ENCODE measurements at places on chromosomes 16 and 17.
A peak's percentile ranks its signal among the peaks of the same experiment; 100 is the strongest.

- no peak for DNase-seq
These were observed 26.5 kb upstream of the STH start for GRCh38 chr17:45972531-45972930.

- no peak for DNase-seq
These were observed 16.5 kb downstream of the PSME3IP1 start for GRCh38 chr16:57169327-57169726.

GRCh38 chr17:82938873-82939620 lies 99.2 kb upstream of the ZNF750 start:
- DNase-seq = no peak

- no peak for DNase-seq
These were observed 520.4 kb upstream of the WSB1 start for GRCh38 chr17:26773189-26774188.

DNA sequence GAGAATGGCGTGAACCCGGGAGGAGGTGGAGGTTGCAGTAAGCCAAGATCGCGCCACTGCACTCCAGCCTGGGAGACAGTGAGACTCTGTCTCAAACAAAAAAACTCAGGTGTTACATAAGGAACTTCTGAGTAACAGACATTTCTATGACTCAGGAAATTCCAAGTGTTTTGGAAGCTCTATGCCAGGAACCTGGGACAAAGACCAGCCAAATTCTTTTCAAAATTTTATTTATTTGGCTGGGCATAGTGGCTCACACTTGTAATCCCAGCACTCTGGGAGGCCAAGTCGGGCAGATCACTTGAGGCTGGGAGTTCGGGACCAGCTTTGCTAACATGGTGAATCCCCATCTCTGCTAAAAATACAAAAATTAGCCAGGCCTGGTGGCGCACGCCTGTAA lies 5.2 kb upstream of the SH2B1 start:
- no peak for DNase-seq

- no peak for DNase-seq
These were observed 31.3 kb downstream of the SMIM36 start for GRCh38 chr17:55479903-55480302.

DNA sequence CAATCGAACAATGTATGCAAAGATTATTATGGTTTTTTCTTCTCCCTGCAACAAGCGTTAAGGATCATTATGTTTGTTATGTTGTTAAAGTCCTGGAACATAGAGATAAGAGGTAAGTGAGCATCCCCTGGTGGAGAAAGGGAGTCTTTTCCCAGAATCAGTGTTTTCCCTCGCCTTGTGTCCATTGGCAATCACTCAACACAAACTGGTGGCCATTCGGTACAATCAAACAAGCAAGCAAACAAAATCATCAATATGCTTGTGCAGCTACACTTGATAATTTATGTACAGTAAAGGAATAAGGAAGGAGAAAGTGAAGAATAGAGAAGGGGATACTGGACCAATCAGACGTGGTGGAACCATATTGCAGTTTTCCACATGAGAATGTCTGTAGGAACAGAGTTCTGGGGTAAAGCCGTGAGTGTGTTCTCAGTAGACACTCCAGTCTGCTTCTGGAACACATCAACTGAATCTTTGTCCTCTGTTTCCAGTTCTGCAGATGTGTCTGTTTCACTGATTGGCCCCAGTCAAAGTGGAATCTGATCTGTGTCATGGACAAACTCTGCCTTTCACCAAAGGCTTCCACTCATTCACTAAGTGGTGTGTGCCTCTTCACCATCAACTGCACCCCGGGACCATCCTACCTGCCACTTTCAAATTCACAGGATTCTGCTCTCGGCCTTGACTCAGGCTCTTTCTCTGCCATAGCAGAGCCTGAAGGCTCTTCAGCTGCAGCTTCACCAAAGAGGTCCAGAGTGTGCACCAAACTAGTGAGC lies 169.5 kb downstream of the AHSP start:
- DNase-seq = no peak

- no peak for DNase-seq
These were observed 59.4 kb downstream of the BPTF start for GRCh38 chr17:67884741-67885140.

DNA sequence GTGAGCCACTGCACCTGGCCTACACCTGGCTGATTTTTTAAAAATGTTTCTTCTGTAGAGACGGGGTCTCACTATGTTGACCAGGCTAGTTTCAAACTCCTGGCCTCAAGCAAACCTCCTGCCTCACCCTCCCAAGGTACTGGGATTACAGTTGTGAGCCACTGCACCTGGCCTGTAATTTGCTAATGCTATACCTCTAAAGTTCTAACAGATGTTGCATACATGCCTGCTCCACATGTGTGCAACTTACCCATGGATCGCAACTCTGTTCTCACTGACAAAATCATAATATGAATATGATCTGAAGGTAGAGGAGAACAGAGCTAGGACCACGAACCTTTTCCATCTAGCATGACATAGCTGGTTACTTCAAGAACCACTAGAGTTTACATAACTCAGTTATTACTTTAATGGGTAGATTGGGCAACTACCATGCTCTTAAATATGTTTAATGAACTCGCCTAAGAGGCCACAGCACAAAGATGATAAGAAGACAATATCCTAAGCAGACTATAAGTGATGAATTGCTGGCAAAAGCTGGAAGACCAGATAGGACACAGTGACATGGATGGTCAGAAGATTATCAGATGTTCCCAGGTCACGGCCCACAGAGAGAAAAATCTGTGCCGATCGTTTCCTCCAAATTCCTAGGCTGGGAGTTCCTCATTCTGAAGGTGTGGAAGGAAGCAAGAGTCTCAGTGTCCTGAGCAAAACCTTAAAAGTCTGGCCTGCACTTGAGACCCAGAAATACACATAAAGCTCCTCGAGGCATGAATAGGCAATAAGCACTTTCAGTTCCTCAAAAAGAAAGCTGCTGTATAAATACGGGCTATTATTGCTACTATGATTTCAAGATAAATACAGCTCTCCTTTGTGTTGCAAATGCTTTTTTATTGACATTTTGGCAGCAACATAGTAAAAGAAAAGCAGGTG lies 53.6 kb upstream of the ICAM2 start:
- DNase-seq = peak; percentile 51

- no peak for DNase-seq
These were observed 740 bp upstream of the POLR3E start for GRCh38 chr16:22296225-22297113.

- peak; percentile 23 for DNase-seq
These were observed 14.4 kb upstream of the GPRC5B start for GRCh38 chr16:19898924-19899604.

- DNase-seq = no peak
These were observed 12.9 kb upstream of the CACNG4 start for GRCh38 chr17:66951605-66951953.

GRCh38 chr16:63816276-63816675 lies 1305.6 kb downstream of the CDH11 start:
- no peak for DNase-seq

GRCh38 chr16:30142672-30143346 lies 19.8 kb upstream of the MAPK3 start:
- DNase-seq = peak; percentile 23

GRCh38 chr17:52376137-52376536 lies 217.6 kb upstream of the CA10 start:
- no peak for DNase-seq

GRCh38 chr17:17154981-17155380 lies 51.2 kb downstream of the PLD6 start:
- DNase-seq = no peak

DNA sequence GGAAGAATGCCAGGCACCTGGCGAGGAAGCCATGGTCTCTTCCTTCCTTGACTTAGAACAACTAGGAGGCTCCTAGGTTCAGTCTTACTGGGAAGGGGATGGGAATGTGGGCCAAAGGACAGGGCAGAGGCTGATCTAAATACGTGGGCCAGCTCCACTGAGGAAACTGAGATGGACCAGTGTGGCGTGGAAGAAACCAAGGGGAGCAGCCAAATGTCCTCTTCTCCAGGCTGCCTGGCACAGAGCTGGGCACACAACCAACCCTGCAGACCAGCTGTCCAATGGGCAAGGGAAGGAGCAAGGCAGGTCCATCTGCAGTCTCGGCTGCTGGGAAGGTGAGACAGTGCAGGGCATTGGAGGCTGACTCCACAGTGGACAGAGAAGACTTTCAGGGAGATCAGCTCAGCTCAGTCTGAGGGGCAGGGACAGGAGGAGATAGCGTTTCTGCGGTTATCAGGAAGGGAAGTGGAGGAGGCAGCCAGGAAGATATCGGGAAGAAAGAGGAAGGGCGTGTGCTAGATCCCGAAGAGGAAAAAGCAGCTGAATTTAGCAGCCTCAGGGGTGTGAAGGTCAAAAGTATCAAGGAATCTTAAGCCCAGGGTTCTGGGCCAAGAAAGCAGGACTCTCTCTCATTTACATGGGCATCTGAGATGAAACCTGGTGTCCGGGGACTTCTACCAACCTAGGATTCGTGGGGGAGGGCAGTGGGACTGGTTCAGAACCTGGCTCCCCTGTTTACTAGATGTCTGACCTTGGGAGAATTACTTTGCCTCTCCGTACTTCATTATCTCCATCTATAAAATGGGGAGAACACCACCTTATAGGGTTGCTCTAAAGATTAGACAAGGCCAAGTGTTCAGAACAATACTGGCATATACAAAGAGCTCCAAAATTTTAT lies 1.8 kb downstream of the KIFC3 start:
- no peak for DNase-seq

GRCh38 chr16:81693041-81693743 lies 85.9 kb upstream of the PLCG2 start:
- DNase-seq = no peak

DNA sequence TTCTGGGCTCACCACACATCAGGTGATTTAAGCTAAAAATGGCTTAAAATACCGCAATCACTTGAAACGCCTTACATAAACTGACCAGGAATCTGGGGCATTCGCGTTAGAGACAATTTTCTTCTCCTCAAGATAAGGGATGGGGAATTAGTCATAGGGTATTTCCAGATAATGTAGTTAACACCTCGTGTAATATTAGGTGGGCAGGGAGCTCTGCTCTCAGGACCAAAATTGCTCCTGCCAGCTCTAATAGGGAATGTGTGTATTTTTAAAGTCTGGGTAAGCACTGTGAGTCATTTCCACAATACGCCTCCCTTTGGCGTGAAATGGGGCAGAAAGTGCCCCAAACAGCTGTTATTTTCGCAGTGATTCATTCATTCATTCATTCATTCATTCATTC lies 408.6 kb downstream of the MAF start:
- no peak for DNase-seq

GRCh38 chr17:37405955-37406634 lies 541 bp downstream of the ACACA start:
- DNase-seq = no peak

GRCh38 chr16:49340466-49340865 lies 33.1 kb upstream of the C16orf78 start:
- no peak for DNase-seq

- no peak for DNase-seq
These were observed 2.0 kb upstream of the GLG1 start for GRCh38 chr16:74608944-74609343.

- DNase-seq = no peak
These were observed 7.1 kb downstream of the ARL4D start for GRCh38 chr17:43405861-43406260.

DNA sequence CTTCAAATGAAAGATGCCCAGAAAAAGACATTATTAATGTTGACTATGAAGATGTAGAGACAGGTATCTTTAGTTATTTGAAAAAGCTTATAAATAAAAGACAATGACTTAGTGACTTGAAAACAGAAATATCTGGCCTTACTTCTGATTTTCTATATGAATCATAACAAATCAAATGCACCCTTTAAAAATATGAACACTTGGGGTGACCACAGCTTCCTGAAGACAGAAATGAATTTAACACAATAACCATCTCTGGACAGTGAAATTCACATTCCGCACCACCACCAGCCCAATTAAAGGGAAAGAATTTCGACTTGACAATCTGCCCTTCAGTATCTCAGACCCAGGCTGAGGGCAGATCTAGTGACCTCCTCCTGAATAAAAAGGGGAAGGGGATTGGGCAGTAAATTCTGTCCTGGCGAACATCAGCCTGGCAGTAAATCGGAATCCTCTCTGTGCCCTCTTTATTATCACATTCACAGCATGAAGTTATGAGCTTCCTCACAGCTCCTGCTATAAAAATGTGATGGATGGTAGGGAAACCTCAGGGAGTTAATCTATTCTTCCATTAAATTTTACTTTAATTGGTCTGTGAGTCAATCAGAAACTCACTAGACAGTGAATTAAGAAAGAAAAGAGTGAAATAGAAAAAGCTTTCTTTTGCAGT lies 131.5 kb downstream of the SNX11 start:
- no peak for DNase-seq

GRCh38 chr17:12537436-12537835 lies 128.3 kb upstream of the MYOCD start:
- DNase-seq = no peak

- no peak for DNase-seq
These were observed 14.9 kb downstream of the FBF1 start for GRCh38 chr17:75925912-75926311.
